ENCODE measurements at places on chromosomes 13 and 19. TPM values are rescaled to one million over a fixed set of nuclear protein-coding genes. Genes with fewer than 3 reads are reported as not detected.
A peak's percentile ranks its signal among the peaks of the same experiment; 100 is the strongest.

PLEKHG2 gene
- total RNA-seq, result 21.1 TPM

SMIM24 gene
- total RNA-seq, result 0.32 TPM

SH3GL1 gene
- total RNA-seq, result 54.7 TPM

DNA sequence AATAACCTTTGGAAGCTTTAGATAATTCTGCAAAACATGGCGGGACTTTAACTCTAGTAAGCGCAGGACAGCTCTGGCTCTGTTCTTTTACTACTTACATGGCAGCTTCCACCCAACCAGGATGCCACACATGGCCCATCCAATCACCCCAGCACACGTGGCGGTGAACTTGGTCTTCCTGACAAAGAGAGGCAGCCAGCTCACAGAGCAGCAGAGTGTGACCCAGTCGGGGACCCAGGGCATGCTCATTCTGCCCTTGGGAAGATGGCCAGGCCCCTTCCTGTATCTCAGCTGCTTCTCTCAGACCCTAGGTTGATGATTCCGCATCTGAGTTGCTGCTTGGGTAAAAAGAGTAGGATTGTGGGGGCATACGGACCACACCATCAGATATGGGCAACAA, 172.1 kb downstream of the USP12 start:
- H3K4me3 ChIP-seq, result no peak overlapping the region
- H3K27me3 ChIP-seq, result no peaks in the 10 kb centered on the region
- H3K27ac ChIP-seq, result no peak overlapping the region
- H3K36me3 ChIP-seq, result no peaks in the 10 kb centered on the region

- no peak overlapping the region for H3K27ac ChIP-seq
- DNase-seq, result no peak
- H3K4me3 ChIP-seq, result no peak overlapping the region
- peaks cover 33% of the 10 kb centered on the region for H3K36me3 ChIP-seq
- no peaks in the 10 kb centered on the region for H3K27me3 ChIP-seq
These were observed 10.7 kb upstream of the LIN7B start for GRCh38 chr19:49103331-49104085.

ACOD1 gene
- not detected for total RNA-seq

- peak; percentile 51 for DNase-seq
- H3K4me1 ChIP-seq, result no peaks in the 10 kb centered on the region
- no peaks in the 10 kb centered on the region for H3K36me3 ChIP-seq
These were observed 20.6 kb downstream of the PPP1R37 start for GRCh38 chr19:45113628-45114027.

ERICH6B gene
- not detected for total RNA-seq

WDR88 gene
- 3.9 TPM for total RNA-seq

PTH2 gene
- not detected for total RNA-seq

DNA sequence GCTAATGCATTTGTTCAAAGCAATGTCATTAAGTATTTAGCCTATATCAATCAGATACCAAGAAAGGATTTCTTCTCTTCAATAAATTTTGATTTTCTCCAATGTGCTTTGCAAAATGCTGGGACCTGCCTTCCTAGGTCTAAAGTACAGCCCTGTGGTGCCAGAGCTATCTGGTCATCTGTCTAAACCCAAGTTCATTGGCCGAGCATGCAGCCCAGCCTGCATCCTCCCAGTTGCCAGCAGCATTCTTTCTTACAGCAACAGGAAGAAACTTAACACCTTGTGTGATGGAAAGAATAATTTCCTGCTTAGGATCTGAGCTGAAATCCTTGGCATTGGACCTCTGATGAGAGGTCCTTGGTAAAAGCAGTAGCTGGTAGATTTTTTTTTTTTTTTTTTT, 310.0 kb downstream of the RBM26 start:
- no peak overlapping the region for H3K4me3 ChIP-seq
- H3K27ac ChIP-seq, result no peak overlapping the region
- H3K27me3 ChIP-seq, result no peaks in the 10 kb centered on the region
- no peaks in the 10 kb centered on the region for H3K4me1 ChIP-seq

DNA sequence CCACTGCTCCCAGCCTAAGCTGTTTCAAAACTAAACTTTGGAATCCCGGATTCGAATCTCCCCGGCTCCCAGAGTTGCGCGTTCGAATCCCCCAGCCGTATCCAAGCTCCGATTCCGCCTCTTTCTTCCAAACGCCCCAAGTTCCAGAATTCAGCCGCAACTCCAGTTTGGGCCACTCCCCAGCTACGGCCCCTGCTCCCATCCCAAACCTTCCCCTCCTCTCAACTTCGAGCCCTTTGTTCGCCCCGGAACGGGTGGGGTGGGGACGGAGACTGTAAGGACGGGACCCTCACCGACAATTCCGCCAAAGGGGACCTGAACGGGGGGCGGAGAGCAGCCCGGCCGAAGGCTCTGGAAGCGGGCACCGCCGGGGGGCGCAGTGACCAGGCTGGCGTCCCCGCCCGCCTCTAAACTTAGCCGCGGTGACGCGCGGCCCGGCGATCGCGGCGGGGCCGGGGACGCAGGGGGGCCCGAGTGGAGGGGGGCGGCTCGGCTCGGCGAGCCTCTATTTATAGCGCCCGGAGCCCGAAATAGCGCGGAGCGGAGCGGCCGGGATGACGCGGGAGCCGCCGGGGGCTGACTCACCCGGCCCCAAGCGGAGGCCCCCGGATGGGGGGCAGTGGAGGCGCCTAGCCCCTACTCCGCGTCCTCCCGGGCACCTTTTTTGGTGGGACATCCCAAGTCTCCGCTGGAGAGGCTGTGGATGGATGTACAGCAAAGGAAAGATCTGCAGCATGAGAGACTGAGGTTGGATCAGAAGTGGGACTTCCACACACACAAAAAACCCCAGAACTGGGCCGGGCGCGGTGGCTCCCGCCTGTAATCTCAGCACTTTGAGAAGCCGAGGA, 4.9 kb upstream of the ERCC1 start:
- H3K4me3 ChIP-seq, result peak overlapping the region; percentile 41
- H3K36me3 ChIP-seq, result no peaks in the 10 kb centered on the region
- no peak for DNase-seq

- H3K27ac ChIP-seq, result no peak overlapping the region
- DNase-seq, result no peak
- no peak overlapping the region for H3K4me3 ChIP-seq
- no peaks in the 10 kb centered on the region for H3K4me1 ChIP-seq
- no peaks in the 10 kb centered on the region for H3K36me3 ChIP-seq
These were observed 2.8 kb upstream of the DZIP1 start for GRCh38 chr13:95647321-95647720.

TSPAN16 gene
- not detected for total RNA-seq

DNA sequence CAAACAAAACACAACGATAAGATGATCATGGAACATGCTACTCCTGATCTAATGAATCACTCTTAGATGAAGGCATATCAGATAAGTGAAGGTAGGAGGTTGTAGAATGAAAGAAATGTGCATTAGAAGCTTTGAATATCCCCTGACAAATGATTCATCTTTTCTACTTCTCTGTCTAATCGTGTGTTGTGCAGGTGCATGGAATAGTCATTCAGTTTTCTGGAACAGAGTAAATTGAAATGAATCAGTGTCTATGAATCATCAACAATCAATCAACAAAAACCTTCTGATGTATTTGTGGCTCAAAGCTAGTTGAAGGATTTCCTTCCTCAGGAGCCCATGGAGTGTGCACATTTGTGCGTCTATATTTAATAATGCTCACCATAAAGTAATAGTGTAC, 1290.4 kb upstream of the PCDH20 start:
- H3K4me3 ChIP-seq, result no peak overlapping the region
- DNase-seq, result no peak
- H3K36me3 ChIP-seq, result no peaks in the 10 kb centered on the region
- no peak overlapping the region for H3K27ac ChIP-seq
- H3K27me3 ChIP-seq, result no peaks in the 10 kb centered on the region

DNA sequence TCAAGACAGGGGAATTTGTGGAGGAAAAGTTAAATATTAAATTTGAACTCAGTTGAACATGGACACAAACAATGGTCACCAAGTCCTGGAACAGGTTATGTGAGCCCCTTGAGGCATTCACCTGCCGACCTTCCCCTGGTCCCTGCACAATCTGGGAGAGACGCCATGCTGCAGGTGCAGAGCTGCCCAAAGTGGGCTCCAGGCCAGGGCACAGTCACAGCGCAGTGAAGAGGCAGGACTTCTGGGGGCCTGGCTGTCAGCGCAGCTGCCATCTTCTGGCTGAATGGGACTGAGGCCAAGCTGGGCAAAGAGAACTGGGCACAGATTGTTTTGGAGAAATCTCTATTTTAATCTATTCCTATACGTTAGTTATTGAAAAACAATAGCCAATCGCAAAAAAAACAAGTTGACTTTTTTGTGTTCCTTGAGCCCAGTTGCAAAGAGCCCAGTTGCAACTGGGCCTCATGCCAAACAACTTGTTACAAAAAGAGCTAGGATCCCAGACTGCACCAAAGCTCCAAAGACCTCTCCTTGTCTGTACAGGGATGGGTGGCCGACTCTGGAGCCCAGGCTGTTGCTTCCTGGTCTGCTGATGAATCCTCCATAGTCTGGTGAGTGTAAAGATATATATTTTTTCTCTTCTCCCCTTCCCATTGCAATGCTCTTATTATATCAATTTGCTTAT, 1.2 kb upstream of the ZNF626 start:
- no peaks in the 10 kb centered on the region for H3K4me1 ChIP-seq
- no peak overlapping the region for H3K4me3 ChIP-seq
- H3K36me3 ChIP-seq, result no peaks in the 10 kb centered on the region
- H3K27ac ChIP-seq, result no peak overlapping the region
- no peaks in the 10 kb centered on the region for H3K27me3 ChIP-seq
- DNase-seq, result no peak

B3GNT3 gene
- 5.2 TPM for total RNA-seq

SYT3 gene
- total RNA-seq, result 3.0 TPM

- H3K4me1 ChIP-seq, result no peaks in the 10 kb centered on the region
- no peak overlapping the region for H3K27ac ChIP-seq
- DNase-seq, result no peak
These were observed 363 bp downstream of the SPIB start for GRCh38 chr19:50419022-50419579.

- no peaks in the 10 kb centered on the region for H3K36me3 ChIP-seq
- DNase-seq, result no peak
These were observed 112.5 kb upstream of the SLC7A1 start for GRCh38 chr13:29707876-29708543.

DNA sequence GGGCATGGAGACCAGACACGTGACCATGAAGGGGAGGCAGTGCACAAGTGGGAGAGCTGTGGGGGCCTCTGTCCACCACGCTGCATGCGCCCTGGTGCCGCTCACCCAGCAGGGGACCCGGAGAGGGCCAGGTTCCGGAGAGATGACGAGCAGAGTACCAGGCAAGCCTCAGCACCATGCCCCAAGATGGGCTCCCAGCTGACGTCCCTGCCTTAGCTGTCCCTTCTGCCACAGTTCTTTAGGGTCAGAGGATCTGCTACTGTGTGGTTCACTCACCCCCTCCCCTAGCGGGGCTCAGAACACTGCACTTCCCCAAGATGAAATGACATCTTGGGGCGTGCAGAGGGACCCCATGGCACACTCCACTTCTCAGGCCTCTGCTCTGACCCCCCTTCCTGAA, 9.6 kb upstream of the PRKD2 start:
- peaks cover 52% of the 10 kb centered on the region for H3K36me3 ChIP-seq
- no peaks in the 10 kb centered on the region for H3K27me3 ChIP-seq
- H3K4me3 ChIP-seq, result no peak overlapping the region
- no peak overlapping the region for H3K27ac ChIP-seq
- no peaks in the 10 kb centered on the region for H3K4me1 ChIP-seq

GRCh38 chr13:32645854-32646253, 59.6 kb downstream of the PDS5B start:
- no peak overlapping the region for H3K27ac ChIP-seq
- no peaks in the 10 kb centered on the region for H3K27me3 ChIP-seq
- H3K4me3 ChIP-seq, result no peak overlapping the region
- no peaks in the 10 kb centered on the region for H3K4me1 ChIP-seq

DNA sequence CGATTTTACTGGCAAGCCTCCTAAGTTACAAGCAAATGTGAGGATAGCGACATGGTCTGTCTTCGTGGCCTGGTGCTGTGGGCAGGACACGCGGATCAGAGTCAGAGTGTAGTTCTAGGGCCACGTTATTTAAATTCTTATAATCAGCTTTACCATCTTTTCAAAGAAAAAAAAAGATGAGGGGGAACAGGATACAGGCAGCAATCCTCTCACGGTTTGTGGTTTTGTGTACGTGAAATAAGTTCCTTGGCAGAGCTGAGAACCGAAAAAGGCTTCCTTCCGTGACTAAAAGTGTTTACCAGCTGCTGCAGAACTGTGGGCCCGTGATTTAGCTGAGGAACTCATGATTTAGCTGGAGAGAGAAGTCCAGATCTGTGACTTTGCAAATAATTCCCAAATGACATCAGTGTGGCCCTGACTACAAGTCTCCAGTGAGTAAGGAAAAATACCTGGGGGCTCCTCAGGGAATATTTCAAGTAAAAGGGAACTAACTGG, 27.2 kb downstream of the RCBTB2 start:
- H3K27me3 ChIP-seq, result no peaks in the 10 kb centered on the region
- DNase-seq, result peak; percentile 46
- peak overlapping the region; percentile 59 for H3K27ac ChIP-seq
- H3K4me1 ChIP-seq, result no peaks in the 10 kb centered on the region

DNA sequence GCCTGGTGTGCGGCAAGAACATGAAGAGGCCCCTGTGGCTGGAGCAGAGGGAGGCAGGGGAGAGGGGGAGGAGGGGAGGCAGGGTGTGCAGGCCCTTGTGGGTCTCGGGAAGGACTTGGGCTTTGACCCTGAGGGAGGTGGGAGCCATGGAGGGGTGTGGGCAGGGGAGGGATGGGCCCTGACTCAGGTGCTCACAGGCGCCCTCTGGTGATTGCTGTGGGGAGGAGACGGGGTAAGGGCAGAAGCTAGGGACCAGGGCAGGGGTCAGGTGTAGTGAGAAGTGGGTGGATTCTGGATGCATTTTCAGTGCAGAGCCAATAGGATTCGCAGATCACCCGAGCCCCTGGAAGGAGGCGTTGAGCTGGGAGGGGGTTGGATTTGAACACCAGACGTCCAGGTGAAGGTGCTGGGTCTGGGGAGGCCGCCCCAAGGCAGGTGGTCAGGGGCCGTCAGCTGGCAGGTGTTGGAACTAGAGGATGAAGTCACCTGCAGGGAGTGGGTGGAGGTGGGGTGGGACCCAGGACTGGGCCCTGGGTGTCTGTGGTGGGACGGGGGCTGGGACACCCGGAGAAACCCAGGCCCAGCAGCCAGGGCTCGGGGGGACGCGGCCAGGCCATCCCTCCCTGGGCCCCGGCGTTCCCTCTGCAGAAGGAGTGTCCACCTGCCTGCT, 185.4 kb downstream of the KDM4B start:
- H3K4me1 ChIP-seq, result peaks cover 2% of the 10 kb centered on the region
- no peaks in the 10 kb centered on the region for H3K36me3 ChIP-seq
- DNase-seq, result no peak

- H3K4me1 ChIP-seq, result no peaks in the 10 kb centered on the region
- H3K36me3 ChIP-seq, result no peaks in the 10 kb centered on the region
- H3K4me3 ChIP-seq, result no peak overlapping the region
- no peak for DNase-seq
- no peak overlapping the region for H3K27ac ChIP-seq
- peaks cover 14% of the 10 kb centered on the region for H3K27me3 ChIP-seq
These were observed 5.3 kb downstream of the DENND1C start for GRCh38 chr19:6476155-6476895.

- no peak overlapping the region for H3K4me3 ChIP-seq
- H3K4me1 ChIP-seq, result no peaks in the 10 kb centered on the region
- no peaks in the 10 kb centered on the region for H3K27me3 ChIP-seq
- no peaks in the 10 kb centered on the region for H3K36me3 ChIP-seq
- H3K27ac ChIP-seq, result no peak overlapping the region
These were observed 1971.4 kb downstream of the OLFM4 start for GRCh38 chr13:55000043-55000442.

- H3K27me3 ChIP-seq, result no peaks in the 10 kb centered on the region
- H3K4me3 ChIP-seq, result no peak overlapping the region
These were observed 2.4 kb upstream of the KMT2B start for GRCh38 chr19:35715355-35715809.

- no peaks in the 10 kb centered on the region for H3K27me3 ChIP-seq
- DNase-seq, result no peak
- H3K4me1 ChIP-seq, result no peaks in the 10 kb centered on the region
- H3K36me3 ChIP-seq, result no peaks in the 10 kb centered on the region
These were observed 332.8 kb upstream of the MIR17HG start for GRCh38 chr13:91014696-91015095.
